ENCODE measurements at places on chromosomes 7 and 10.

DNA sequence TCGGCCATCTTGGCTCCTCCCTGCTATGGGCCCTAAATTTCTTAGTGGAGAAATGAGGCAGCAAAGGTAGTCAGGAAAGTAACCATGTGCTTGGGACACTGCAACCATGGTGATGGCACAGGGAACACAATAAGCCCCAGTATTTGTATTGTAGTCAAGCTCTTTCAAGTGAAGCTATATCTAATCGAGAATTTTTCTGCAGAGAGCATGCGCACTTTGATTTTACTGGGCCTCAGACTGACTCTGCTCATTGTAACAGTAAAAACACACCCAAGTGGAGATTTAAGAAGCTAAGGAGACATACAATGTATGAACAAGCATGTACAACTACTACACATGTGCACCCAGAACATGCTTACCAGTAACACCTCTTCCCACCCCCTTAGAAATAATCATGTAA is 67.3 kb upstream of the TMEM229A start:
- DNase-seq = no peak

DNA sequence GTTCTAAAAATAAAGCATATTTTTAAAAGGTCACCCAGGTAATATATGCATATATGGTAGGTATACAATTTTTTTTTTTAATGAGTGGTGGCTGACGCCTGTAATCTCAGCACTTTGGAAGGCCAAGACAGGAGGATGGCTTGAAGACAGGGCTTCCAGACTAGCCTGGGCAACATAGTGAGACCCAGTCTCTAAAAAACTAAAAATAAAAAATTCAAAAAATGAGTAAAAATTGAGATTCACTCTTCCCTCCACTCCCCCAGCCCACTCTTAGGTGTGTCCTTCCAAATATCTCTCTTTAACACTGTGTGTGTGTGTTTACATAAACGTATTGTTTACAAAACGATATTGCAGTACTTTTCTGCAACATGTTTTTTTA is 929 bp upstream of the ANXA11 start:
- DNase-seq = no peak

- no peak for DNase-seq
Measured at GRCh38 chr7:110774071-110774470, 316.9 kb upstream of the LRRN3 start.

DNA sequence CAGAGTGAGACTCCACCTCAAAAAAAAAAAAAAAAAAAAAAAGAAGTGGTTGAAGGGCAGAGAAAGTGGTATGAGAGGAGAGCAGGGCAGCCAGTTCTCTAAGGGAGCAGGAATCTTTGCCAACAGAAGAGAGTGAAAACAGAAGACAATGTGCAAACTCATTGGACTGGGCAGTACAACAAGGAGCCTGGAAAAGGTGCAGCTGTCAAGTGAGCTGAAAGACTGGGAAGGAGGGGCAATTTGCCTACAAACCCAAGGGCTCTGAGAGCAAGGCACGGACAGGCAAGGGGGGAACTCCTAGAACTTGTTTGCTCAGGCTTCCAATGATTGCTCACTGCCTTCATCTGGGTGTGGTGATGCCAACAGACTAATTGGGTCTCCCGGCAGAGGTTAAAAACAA is 9.5 kb downstream of the ACTR1A start:
- DNase-seq = no peak

DNA sequence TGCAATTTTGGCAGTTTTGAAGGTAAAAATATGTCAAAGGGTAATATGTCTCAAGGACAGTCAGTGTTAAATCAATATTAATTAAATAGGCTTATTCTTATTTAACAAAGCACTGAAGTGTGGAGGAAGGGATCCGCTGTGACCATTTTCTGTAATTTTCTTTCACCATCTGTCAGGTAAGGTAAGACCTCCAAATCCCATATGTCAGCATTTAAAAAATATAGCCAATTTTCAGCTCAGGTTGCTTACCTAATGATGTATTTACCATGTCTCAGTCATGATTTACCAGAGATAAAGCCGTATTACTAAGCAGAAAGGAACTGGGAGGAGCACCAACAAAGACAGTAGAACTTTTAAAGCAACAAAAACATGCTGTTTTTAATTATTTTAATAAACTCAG is 683.9 kb downstream of the CCSER2 start:
- no peak for DNase-seq

DNA sequence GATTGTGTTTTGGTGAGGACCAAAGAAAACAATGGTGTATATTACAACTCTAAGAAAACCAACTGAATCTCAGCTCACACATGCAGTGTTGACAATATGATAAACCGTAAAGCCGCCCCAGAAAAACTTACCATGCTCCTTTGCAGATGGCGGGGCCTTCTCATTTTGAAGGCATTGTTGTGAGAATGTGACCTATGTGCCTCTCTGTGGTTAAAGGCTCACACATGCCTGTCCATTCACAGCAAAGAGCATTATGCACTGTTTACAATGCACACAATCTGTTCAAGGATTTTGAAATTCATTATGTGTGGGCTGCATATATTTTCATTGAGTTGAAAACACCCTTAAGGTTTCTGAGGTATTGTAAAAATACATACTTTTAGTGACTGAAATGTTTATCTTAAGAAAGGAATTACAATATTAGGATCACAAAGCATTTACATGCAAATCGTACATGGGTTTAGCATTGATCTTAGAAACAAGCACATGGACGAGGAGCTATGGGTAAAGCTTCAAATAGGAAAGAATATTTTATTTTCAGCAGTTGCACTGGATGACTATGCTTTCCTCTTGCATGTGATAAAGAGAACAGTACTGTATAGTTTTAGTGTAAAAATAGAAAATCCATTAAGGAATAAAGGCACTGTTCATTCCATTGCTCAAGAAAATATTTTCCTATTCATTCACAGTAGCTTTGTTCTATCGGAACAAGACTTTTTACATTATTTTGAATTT is 334.3 kb downstream of the ARL4A start:
- no peak for DNase-seq

DNA sequence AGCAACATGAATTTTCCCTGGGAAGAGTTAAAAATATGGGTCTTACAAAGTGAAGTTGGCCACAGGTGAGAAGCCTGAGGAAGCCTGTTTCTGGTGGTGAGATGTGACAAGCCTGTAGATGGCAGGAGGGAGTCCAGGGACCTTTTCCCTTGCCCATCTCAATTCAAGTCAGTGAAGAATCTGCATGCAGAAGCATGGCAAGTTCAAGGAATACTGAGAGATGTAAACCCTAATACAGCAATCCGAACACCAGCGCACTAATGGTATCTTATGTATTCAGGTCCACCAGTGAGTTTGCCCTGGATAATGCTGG is 73.6 kb downstream of the RHOBTB1 start:
- DNase-seq = no peak

DNA sequence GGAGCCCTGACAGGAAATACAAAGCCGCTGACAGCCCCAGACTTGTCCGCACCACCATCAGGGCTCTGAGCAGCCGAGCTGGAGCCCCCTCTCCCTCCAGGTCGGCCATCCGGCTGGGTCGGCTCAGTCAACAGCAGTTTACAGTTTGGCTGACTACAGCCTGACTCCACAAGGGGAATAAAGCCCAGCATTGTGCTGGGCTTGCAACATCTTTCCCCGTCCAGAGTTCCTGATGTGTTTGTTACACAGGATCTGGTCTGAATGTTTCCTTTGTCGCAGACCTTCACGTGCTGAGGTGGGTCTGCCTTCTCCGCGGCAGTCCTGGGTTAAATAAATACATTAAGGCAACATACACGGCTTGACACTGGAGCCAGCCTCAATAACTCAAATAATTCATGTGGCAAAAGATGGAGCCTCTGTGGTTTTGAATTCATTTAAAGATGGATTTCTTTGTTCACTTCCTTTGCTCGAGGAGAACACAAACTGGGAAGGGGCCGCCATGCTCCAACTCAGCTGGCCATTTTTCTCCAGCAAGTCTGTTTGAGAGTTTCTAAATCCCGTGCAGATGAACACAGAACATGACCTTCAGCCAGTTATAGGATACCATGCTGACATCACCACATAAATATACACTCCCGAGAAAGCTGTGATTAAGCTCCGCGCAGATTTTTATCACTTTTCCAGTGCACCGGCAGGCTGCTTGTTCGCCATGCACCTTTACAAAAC is 192.1 kb downstream of the WDR11 start:
- no peak for DNase-seq

Data from suppressor macrophage treated with lipopolysaccharide for 4 hours (primary cell).